ENCODE measurements at places on chromosomes 6 and 20. TPM values are rescaled to one million over a fixed set of nuclear protein-coding genes. Genes with fewer than 3 reads are reported as not detected.

- no peak for DNase-seq
- H3K36me3 ChIP-seq: no peaks in the 10 kb centered on the region
- H3K4me3 ChIP-seq: no peak overlapping the region
- no peaks in the 10 kb centered on the region for H3K4me1 ChIP-seq
Measured at GRCh38 chr6:168102315-168102985, 23.4 kb upstream of the FRMD1 start.

The KCNQ5 gene
- total RNA-seq: 15.3 TPM

GRCh38 chr6:68279793-68280557 lies 355.1 kb upstream of the ADGRB3 start:
- H3K4me1 ChIP-seq: no peaks in the 10 kb centered on the region
- no peaks in the 10 kb centered on the region for H3K36me3 ChIP-seq
- no peak for DNase-seq
- no peak overlapping the region for H3K4me3 ChIP-seq
- no peaks in the 10 kb centered on the region for H3K27me3 ChIP-seq

- peaks cover 7% of the 10 kb centered on the region for H3K27me3 ChIP-seq
- H3K27ac ChIP-seq: no peak overlapping the region
- DNase-seq: no peak
- no peak overlapping the region for H3K4me3 ChIP-seq
Measured at GRCh38 chr6:160972111-160972510, 19.5 kb upstream of the MAP3K4 start.

The DEFB132 gene
- total RNA-seq: not detected

DNA sequence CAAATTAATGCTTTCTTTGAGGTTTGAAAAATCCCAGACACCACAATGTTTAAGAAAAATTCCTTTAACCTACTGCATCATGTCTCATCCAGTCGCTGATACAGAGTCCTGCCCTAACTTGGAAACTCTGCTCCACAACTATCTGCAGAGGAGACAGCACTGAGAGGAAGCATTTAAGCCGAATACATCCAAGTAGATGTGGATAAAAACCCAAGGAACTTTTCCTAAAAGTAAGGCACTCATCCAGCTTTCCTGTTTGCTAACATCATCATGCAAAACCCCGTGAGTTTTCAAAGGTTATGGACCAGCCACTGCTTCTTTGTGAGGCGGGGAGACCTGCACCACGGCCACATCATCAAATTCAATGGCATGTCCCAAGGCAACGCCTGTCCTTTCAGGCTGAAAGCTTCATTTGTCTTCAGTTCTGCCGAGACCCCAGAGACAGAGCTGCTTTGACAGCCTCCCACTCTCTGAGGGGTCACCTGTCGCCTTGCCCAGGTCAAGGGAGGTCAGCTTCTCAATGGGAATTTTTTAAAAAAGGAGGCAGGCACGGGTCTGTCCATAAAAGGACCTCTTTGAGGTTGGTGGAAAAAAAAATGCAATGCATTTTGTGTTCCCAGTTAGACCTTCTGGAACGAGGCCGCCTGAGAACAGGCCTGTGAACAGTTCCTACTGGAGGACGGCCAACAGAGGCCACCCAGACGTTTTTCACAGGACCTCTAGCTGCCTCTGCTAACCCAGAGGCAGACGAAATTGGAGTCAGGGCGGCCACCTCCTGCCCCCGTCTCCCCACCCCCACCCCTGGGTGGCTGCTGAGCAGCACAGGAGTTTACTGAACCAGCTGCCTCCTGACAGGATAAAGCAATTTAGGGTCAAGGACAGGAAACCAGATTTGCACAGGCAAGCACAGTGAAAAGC lies 142.5 kb upstream of the HDDC2 start:
- H3K27ac ChIP-seq: no peak overlapping the region
- no peak for DNase-seq
- no peaks in the 10 kb centered on the region for H3K27me3 ChIP-seq
- no peaks in the 10 kb centered on the region for H3K4me1 ChIP-seq

- no peaks in the 10 kb centered on the region for H3K36me3 ChIP-seq
- H3K4me3 ChIP-seq: no peak overlapping the region
- DNase-seq: no peak
- no peaks in the 10 kb centered on the region for H3K27me3 ChIP-seq
- H3K4me1 ChIP-seq: peaks cover 7% of the 10 kb centered on the region
Measured at GRCh38 chr20:31833931-31834521, 11.4 kb downstream of the FOXS1 start.

DNA sequence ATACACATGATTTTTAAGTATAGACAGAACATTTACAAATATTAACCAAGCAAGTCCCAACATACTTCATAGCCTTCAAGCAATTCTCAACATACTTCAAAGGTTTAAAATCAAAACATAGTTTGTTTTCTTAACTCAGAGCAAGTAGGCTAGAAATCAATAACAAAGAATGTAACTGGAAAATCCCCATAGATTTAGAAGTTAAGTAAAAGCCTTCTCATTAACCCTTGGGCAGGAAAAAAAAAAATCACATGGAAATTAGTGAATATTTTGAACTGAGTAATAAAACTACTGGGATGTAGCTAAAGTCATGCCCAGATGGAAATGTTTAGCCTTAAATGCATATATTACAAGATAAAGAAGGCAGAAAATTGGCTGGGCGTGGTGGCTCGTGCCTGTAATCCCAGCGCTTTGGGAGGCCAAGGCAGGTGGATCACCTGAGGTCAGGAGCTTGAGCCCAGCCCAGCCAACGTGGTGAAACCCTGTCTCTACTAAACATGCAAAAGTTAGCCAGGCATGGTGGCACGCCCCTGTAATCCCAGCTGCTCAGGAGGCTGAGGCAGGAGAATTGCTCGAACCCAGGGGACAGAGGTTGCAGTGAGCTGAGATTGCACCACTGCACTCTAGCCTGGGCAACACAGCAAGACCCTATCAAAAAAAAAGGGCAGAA lies 316.1 kb downstream of the TAF4 start:
- H3K27me3 ChIP-seq: no peaks in the 10 kb centered on the region
- H3K36me3 ChIP-seq: no peaks in the 10 kb centered on the region

DNA sequence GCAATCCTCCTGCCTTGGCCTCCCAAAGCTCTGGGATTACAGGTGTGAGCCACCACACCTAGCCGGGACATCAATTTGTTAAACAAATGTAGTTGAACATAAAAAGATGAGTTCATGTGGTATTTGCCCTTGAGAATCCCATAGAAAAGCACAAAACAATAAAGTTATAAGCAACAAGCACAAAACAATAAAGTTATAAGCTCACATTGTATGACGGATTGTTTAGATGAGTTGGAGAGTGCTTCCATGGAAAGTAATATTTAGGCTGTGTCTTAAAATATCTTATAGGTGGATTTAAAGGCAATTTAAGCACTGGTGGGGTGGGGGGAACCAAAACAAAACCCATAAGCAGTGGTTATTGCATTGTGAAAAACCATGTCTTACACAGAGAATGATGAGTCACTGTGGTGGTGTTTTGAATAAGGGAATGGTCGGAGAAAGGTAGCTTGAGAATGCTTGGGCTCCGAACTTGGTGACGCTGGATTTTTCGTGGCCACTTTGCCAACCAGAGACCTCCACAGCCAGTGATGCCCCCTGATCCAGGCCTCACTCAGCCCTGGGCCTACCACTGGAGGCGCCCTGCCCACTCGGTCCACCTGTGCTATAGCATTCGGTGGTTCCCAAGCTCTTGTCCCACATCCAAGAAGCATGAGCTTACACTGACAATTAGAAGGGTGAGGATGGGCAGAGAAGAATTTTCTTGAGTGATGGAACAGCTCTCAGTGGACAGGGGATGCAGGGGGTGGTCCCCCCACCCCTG lies 256.0 kb downstream of the CDKAL1 start:
- H3K27ac ChIP-seq: no peak overlapping the region
- peaks cover 3% of the 10 kb centered on the region for H3K36me3 ChIP-seq
- no peaks in the 10 kb centered on the region for H3K27me3 ChIP-seq
- no peak overlapping the region for H3K4me3 ChIP-seq
- no peak for DNase-seq

Data from activated T-helper 2 cell treated with anti-CD3 and anti-CD28 coated beads, Interferon-gamma antibody, Interleukin-2, Interleukin-4, amounts not matched to agents 10 μg/mL and 5 μg/mL and 100 μg/mL, durations not matched to agents 14 hours and 24 hours and 36 hours (primary cell).